Thymus (tissue), 14 donors: ENCODE measurements at places on chromosomes 2 and 18. TPM values are rescaled to one million over a fixed set of nuclear protein-coding genes. Genes with fewer than 3 reads are reported as not detected.

- no peak for DNase-seq
These were observed 75.3 kb upstream of the DLX2 start for GRCh38 chr2:172177996-172178395.

The CD8A gene
- 181 TPM for total RNA-seq

DNA sequence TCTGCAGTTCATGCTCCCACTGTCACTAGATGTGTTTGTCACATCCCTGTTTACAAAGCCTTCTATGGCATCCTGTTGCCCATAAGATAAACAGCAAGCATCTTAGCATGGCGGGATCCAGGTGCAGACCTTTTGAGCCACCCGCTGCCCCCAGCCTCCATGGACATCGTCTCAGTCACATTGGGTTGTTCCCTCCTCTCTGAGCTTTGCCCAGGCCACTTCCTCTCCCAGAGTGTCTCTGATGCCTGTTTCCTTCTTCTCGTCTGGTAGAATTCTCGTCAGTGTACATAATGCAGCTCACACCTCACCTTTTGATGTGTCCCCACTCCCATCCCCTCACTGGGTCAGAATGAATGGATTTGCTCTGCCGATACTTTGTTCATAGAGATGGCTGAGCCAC, 239.0 kb upstream of the APCDD1 start:
- no peak for DNase-seq

The VSNL1 gene
- 0.47 TPM for total RNA-seq

GRCh38 chr2:215479536-215480240, 43.8 kb upstream of the FN1 start:
- no peak for DNase-seq

DNA sequence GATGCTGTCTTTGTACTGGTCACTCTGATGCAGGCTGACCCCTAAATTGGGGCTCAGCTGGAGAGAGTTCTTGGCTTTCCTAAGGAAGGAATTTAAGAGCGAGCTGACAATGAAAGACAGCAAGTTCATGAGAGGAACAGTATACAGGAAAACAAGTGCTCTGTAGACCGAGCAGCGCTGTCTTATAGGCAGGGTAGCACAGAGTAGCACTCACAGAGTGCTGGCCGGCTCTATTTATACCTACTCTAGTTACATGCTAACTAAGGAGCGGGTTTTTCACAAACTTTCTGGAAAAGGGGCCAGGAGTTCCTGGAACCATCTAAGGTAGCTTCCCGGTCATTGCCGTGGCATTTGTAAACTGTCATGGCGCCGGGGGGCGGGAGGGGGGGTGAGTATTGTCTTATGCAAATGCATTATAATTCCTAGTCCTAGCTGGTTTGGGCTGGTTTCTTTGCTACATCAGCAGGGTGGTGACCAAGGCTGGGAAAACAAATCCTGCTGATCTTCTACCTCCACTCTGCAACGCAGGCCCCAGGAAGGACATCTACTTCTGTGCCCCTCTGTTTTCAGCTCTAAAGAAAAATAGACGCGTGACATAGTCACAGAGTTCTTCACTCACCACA, 31.6 kb upstream of the MAP3K20 start:
- no peak for DNase-seq

DNA sequence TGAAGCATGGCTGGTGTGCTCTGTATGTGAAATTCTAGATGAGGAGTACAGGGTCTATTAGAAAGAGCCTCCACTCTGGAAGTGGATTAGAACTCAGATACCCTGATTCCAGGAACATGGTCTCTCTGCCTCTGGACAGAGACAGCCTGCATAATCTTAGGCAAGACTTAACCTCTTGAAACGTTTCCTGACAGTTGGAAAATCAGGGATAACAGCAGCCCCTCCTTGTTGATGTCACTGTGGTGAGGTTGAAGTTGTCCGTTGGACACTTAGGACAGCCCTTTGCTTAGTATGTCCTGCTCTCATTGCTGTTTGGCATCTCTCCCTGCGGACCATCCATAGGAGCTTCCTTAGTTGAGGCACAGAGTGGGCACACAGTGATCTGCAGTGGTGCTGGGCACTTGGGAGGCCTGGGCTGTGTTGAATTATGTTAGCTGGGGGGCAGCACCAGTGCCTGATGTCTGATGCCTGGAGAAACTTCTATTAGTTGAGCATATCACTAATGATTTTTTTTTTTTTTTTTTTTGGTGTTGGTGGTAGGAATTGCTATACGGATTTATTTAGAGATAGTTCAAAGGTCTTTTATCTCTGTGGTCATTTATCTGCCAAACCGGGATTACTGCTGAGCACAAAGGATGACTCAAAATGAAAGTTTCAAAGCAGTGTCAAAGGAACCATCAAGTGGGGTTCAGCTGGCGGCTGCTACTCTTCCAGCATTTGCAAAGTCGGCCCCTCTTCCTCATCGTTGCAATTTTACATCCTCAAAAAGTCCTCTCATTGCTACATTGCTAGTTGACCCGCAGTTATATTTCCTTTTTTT, 28.8 kb downstream of the SETBP1 start:
- DNase-seq = no peak

- no peak for DNase-seq
These were observed 37.9 kb downstream of the MTERF4 start for GRCh38 chr2:241064008-241064801.

The PTH2R gene
- total RNA-seq = 0.38 TPM

The REG3A gene
- total RNA-seq = 0.05 TPM

The DSC2 gene
- 11.1 TPM for total RNA-seq

GRCh38 chr2:218713922-218714321, 3.3 kb downstream of the TTLL4 start:
- DNase-seq = no peak

The IL36B gene
- total RNA-seq = not detected

- DNase-seq = no peak
These were observed 342.4 kb downstream of the TNS1 start for GRCh38 chr2:217660423-217660822.

- no peak for DNase-seq
These were observed 31.9 kb downstream of the PPP4R3B start for GRCh38 chr2:55585451-55586080.

DNA sequence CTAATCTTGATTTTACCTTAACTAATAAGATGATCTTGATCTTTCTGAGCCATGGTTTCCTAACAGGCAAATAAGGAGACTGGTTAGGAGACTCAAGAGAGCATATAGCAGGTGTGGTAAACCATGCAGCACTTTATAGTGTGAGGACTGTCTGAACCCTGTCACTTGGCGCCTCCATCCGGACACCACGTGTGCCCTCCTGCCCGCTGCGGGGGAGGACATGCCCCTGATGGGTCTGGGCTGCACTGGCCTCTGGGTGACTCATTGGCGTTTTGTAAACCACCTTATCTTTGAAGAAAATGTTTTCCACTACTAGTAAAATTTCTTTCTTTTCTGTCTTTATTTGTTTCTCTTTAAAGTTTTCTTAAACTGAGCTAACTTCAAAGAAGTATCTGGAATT, 131.1 kb downstream of the FMNL2 start:
- DNase-seq = no peak

- DNase-seq = no peak
These were observed 134.8 kb downstream of the PRKCE start for GRCh38 chr2:45786030-45786835.

DNA sequence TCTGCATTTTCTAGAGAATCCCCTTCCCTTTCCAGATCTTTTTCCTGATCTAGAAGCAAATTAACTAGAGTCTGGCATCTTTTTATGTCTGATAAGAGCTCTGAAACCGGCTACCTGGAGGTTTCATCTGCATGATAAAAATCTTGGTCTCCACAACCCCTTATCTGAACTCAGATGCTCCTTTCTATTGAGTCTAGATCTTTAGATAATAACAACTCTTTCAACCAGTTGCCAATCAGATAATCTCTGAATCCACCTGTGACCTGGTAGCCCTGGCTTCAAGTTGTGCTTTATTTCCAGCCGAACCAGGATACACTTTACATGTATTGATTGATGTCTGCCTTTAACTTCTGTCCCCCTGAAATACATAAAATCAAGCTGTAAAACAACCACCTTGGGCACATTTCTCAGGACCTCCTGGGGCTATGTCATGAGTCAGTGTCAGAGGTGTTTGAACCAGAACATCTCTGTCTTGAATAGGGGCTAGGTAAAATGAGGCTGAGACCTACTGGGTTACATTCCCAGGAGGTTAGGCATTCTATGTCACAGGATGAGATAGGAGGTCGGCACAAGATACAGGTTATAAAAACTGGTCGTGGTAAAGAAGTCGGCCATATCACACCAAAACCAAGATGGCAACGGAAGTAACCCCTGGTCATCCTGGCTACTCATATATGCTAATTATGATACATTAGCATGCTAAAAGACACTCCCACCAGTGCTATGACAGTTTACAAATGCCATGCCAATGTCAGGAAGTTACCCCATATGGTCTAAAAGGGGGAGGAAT, 20.8 kb downstream of the RALBP1 start:
- DNase-seq = no peak

The ADI1 gene
- 28.1 TPM for total RNA-seq

- DNase-seq = no peak
These were observed 381.4 kb downstream of the CCDC85A start for GRCh38 chr2:56565143-56565542.

GRCh38 chr2:158990397-158991214, 22.2 kb downstream of the TANC1 start:
- DNase-seq = no peak

The GREB1L gene
- total RNA-seq = 0.09 TPM

- no peak for DNase-seq
These were observed 98.8 kb downstream of the LCLAT1 start for GRCh38 chr2:30545875-30546274.

- no peak for DNase-seq
These were observed 18.3 kb upstream of the CXCR4 start for GRCh38 chr2:136135921-136136906.

The RAX gene
- total RNA-seq = under 0.01 TPM

DNA sequence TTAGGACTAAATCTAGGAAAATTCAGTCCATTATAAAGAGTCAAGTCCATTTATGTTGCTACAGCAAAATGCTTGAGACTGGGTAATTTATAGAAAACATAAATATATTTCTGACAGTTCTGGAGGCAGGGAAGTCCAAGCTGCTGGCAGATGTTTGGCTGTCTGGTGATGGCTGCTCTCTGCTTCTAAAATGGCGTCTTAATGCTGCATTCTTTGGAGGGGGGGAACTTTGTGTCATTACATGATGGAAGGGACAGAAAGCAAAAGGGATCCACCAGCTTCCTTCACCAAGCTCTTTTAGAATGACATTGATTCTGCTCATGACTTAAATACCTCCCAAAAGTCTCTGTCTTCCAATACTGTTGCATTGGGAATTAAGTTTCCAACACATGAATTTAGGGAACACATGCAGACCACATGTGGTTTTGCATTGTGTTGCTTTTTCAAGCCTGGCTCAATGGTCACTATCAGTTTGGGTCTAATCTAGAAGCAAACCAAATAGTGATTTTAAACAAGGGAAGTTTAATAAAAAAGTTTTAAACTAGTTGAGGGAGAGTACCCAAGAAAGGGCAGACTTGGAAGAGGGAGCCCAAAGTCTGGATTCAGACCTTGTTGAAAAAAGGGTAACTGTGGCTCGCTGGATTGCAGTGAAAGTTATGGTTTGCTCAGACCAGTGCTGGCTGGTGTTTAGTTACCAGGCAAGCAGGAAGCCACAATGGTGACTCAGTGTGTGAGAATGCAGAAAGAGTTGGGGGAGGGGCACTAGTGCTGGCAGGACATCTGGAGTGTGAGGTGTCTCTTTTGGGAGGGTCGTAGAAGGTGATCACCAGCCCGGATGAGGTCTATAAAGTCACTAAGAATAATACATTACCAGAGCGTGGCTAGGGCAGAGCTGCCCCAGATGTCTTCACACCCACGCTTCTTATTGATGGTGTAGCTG, 30.8 kb downstream of the C18orf54 start:
- peak; percentile 49 for DNase-seq

The TCF4 gene
- 36.6 TPM for total RNA-seq

The DSEL gene
- total RNA-seq = 3.0 TPM

- DNase-seq = no peak
These were observed 63.3 kb upstream of the AQP4 start for GRCh38 chr18:26928670-26929313.

- no peak for DNase-seq
These were observed 274.7 kb downstream of the ZNF521 start for GRCh38 chr18:25077038-25077943.

The DPYSL5 gene
- total RNA-seq = 0.09 TPM

The TMEM87B gene
- total RNA-seq = 13.1 TPM

The LIPG gene
- total RNA-seq = 4.2 TPM

DNA sequence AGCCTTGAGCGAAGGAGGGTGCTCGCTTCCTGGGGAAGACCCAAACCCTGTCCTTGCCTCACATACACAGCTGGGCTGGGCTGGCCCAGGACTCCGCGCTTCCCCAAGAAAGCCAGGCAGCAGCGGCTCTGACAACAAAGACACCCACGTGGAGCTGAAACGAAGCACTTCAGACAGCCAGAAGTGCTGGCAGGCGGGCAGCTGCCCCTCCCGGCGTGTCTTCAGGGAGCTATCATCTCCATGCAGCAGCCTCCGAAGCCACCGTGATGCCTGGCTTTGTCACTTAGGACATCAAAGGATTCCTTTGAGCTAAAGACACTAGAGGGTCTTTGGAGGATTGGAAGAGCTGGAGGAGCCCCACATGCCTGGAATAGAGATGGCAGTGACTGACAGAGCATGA, 35.2 kb downstream of the C1QL2 start:
- DNase-seq = no peak

The RGPD4 gene
- 0.19 TPM for total RNA-seq

- DNase-seq = no peak
These were observed 775.3 kb upstream of the NRXN1 start for GRCh38 chr2:51807229-51807628.

GRCh38 chr18:25067275-25068025, 284.5 kb downstream of the ZNF521 start:
- DNase-seq = no peak

GRCh38 chr18:42105394-42105793, 150.4 kb downstream of the PIK3C3 start:
- no peak for DNase-seq

DNA sequence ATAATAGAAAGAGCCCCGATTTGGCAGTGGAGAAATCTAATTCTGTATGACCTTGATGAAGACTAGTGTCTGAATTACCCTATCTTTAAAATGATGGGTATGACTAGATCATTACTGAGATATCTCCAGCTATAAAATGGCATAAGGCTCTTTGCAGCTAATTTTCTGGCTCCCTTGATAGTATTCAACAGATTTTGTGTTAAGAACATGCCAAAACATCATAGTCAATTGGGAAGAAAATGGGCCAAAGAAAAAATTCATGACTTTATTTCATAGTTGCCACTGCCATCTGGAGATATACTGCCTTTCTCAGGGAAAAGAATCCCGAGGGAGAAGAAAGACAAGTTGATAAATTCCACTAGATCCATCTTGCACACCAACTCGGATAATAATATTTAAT, 1618.7 kb downstream of the LRP1B start:
- no peak for DNase-seq

The ZNF385B gene
- total RNA-seq = 0.14 TPM

The NAPG gene
- total RNA-seq = 26.7 TPM

DNA sequence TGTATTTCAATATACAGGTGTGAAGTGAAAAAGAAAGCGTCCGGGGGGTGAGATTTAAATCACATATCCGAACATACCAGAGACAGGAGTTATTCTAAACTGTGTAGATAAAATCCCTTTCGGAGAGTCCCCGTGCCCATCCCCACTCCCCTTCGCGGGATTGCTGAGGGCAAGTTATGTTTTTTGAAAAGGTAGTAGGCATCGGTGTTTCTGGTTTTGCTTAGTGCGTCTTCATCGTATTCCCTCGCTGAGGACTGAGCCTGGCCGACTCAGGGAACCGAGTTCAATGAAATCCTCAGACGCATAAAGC, 583.4 kb downstream of the ZEB2 start:
- no peak for DNase-seq

The GAREM1 gene
- 0.57 TPM for total RNA-seq

The MALL gene
- total RNA-seq = 1.2 TPM

GRCh38 chr18:48902023-48902855, 48.5 kb downstream of the SMAD7 start:
- DNase-seq = no peak
